HL-60 (cell line): ENCODE measurements at places on chromosomes 4 and X.

- peak; percentile 16 for DNase-seq
These were observed at the start of gene SCML2 for GRCh38 chrX:18354369-18355223. SCML2 (minus strand) TSS chrX:18354688; CDS start chrX:18334071, 20,617 bp downstream.

DNA sequence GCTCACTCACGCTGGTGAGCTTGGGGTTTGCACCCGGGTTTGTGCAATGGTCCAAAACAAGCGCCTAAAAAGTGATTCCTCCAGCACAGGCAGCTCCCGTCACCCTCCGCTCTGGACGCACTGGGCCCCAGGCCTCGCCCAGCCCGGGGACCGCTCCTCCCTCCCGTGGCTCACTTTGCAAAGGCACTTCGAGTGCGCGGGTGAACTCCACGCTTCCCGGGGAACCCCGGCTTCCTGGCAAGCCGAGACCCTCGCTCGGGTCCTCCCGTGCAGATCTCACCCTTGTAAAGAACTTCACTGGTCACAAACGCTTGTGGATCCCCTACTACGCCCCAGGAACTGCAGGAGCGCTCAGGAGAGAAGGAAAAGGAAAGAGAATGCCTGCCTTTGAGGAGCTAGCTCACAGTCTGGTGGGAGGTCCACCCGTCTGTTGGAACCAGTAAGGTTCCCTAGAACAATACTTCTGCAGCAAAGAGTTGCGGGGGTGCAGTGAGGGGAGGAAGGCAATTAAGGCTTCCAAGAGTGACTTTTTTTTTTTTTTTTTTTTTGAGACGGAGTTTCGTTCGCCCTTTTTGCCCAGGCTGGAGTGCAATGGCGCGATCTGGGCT, at the start of gene CTPS2:
CTPS2 (minus strand) TSS at position 122 of the 608 bp plus-strand sequence. CDS start 9,767 bp downstream, outside the sequence.
- DNase-seq, result peak; percentile 76

DNA sequence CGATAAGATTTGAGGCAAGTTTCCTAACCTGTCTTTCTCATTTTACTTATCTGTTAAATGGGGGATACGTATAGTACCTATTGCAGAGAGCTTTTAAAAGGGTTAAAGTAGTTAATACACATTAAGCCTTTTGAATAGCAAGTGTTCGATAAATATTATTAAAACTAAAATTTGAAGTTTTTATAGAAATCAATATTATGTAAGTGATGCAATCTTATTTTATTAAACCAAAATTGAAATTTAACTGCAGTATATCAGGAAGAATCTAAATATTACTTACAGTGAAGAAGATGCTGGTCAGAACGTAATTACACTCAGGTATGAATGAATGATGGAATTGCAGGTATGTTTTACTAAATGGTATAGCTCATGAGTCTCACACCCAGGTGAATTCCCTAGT, 58.0 kb downstream of the ANXA3 start:
- no peak for DNase-seq

GRCh38 chr4:122450847-122451246, 5.7 kb downstream of the IL2 start:
- DNase-seq, result no peak

- DNase-seq, result no peak
These were observed 74.0 kb upstream of the TBL1X start for GRCh38 chrX:9390693-9391368.

GRCh38 chr4:70518716-70519115, 347 bp downstream of the AMTN start:
- no peak for DNase-seq

GRCh38 chr4:44927399-44928380, 201.3 kb upstream of the GNPDA2 start:
- no peak for DNase-seq

GRCh38 chrX:572538-573124, 58.0 kb upstream of the SHOX start:
- DNase-seq, result no peak

DNA sequence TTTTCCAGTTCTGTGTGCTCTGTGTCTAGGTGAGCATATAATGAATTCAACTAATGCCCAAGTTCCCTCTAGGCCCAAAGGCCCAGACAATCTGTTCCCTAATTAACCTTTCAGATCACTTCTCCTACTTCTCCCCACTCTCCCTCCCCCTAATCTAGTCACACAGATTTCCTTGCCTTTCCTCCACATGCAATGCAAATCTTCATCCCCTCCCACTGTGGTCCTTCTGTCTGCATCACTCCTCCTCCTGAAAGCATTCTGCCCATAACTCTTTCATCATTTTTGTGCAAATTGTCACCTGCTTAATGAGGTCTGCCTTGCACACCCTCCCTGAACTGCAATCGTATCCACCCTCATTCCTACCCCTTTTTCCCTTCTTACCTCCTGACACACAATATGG, 346.6 kb downstream of the FBXO8 start:
- no peak for DNase-seq

DNA sequence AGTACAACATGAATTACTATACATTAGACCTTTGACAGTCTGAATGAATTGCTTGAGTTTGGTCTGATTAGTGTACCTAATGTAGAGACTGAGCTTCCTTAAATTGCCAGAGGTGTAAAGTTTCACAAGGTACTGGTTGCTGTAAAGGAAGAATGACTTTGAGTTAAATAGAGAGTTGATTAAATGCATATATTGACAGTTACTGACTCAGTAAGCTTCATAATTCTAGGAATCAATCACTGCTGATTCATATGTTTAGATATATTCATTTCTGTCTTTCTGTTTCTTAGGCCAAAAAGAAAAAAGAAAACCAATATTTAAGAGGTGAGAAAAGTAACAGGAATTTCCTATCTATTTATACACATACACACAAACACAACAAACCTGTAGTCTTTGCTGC, 16.2 kb upstream of the ART3 start:
- DNase-seq, result no peak

DNA sequence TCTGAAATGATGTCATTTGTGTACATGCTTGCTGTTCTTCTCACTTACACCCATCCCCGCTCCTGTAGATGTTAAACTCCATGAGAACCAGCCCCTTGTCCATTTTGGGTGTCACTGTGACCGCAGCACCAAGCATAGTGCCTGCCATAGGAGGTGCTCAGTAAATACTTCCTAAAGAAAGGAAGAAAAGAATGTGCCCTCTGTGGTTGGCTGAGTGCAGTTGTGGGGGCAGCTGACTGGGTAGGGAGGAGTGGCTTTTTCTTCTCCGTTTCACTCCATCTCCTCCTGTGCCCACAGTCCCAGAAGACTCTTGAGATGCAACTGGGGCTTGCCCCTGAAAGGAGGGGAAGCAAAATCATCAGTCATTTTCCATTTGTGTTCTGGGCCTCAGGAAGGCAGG, 25.5 kb downstream of the PHEX start:
- no peak for DNase-seq

GRCh38 chr4:115323106-115323707, 209.8 kb upstream of the NDST4 start:
- DNase-seq, result no peak

DNA sequence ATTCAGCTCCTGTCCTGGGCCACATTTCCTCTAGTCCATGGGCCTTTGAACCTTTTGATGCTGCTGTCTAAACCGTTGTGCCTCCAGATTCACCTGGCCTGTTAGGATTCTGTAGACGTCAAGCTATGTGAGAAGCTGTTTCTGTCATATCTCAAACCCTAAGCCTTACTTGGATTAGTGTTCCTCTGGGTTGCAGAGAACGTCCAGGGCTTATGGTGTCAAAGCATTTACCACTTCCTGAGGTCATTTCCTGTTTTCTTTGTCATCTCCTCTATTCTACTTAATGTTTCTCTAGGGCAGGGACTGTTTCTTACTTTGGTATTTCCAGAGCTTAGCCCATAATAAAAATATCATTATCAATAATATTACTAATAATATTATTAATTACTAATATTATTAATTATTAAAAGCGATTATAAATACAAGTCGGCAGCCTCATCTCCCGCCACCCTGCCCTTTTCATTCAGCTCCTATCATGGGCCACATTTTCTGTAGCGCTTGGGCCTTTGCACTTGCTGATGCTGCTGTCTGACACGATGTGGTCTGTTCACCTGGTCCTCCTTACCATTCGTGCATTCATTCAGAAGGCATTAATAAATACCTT, 19.1 kb downstream of the PRIMPOL start:
- DNase-seq, result peak; percentile 56

GRCh38 chrX:77731821-77732419, 54.1 kb downstream of the ATRX start:
- no peak for DNase-seq

DNA sequence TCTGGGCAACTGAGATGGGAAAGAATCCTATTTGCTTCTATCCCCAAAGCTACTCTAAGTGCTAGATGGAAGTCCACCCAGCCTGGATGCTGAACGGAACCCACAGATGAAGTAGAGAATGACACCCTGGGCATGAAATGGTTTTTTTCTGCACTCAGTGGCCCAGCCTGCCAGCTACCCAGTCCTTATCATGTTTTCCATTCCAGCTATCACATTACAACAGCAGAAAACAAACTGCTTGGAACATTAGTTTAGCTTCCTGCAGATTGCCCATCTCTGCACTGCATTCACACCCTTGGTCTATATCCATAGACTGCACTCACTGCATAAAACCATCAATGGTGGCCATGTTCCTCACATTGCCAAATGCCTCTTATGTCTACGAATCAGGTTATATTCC, 79.1 kb downstream of the NYX start:
- DNase-seq, result no peak

- no peak for DNase-seq
These were observed 16.6 kb upstream of the GASK1B start for GRCh38 chr4:158189422-158189821.

GRCh38 chr4:48047421-48047844, 30.9 kb downstream of the NIPAL1 start:
- peak; percentile 79 for DNase-seq

- DNase-seq, result no peak
These were observed 151.7 kb upstream of the MAOA start for GRCh38 chrX:43504394-43504793.

- DNase-seq, result no peak
These were observed 524 bp downstream of the RAB33A start for GRCh38 chrX:130172127-130172845.

DNA sequence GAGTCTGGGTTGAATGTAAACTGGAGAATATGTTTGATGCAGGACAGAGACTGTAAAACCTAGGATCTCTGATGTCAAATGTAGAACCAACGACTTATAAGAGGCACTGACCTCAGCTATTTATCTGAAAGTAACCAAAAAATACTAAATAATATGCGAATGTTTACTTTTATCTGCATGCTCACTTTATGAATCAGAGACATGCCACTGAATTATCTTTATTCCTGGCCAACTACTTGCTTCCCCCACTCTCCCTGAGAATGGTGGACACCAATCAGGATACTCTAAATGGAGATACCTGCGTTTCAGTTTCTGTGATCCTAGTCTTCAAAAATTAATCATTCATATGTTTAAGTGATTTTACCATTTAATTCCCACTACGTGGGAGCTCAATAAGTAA, 1038.4 kb upstream of the PABPC4L start:
- no peak for DNase-seq

- DNase-seq, result peak; percentile 73
These were observed 55.6 kb downstream of the RHOXF2B start for GRCh38 chrX:120021927-120022326.

GRCh38 chr4:158783785-158784184, 15.0 kb downstream of the FNIP2 start:
- DNase-seq, result no peak

- DNase-seq, result peak; percentile 42
These were observed 602.8 kb upstream of the DIPK2B start for GRCh38 chrX:45803383-45803921.

DNA sequence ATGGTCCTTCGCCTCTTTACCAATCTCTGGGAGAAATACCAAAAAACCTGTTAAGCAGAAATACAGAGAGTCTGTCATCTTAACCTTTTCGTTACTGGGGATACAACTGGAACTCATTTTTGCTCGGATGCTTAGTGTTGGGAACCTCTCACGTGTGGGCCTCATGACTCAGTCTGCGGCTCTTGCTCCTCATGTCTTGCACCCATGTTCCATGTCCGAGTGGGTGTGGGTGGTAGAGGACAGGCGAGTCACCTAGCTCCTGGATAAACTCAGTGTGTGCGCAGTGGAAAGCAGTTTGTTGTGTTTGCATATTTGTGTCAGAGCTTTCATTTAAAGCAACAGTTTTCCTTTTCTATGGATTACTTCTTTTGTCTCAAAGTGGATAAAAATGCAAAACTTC, 70.6 kb downstream of the TNIP2 start:
- DNase-seq, result no peak

GRCh38 chrX:17758382-17758781, 21.1 kb downstream of the SCML1 start:
- no peak for DNase-seq

DNA sequence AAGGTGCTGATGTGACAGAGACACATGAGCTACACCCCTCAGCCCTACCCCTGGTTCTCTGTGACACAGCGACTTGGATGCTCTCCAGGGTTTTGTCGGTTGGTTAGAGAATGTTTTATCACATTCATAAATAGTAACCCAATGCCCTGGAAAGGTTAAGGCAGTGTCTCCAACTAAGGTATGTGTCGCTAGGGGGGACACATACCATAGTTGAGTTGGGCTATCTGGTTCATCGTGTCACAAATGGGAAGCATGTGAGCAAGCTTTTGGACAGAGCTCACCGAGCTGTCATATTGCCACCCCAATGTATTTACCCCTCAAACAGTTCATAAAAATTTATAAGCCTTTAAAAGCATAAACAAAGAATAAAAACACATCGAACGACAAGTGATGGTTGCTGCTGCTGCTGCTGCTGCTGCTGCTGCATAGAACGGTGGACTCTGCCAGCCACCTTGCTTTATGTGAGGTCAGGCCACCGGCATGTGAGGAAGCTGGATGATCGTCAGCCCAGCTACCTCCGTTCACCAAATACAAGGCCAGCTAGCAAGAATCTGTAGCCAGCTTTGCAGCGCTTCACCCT, 55.9 kb downstream of the STOX2 start:
- DNase-seq, result no peak

- no peak for DNase-seq
These were observed 51.6 kb upstream of the SETD7 start for GRCh38 chr4:139607502-139608060.

GRCh38 chr4:83931659-83932438, 395.9 kb downstream of the GPAT3 start:
- no peak for DNase-seq

DNA sequence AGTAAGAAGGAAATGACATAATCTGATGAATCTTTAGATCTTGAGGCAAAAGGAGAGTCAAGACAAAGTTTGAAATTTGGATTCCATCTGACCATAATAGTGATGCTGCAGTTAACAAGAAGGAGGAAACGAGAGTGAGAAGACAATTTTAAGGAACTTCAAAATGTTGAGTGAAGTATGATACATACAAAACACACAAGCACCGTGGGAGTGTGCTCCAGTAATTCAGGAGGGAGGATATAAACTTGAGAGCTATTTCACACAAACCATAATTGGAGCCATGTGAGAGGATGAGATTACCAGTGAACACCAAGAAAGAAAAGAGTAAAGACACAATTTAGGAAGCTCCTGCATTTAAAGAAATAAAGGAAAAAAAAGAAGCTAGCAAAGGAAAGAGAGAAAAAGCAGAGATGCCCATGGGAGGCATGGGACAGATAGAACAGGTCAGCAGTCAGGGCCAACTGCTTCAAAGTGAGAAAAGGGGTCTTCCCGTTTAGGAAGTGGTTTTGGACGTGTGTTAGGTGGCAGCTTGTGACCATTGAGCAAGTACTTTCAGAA, 150.7 kb upstream of the SLC7A11 start:
- DNase-seq, result no peak
